Inflammatory macrophage treated with lipopolysaccharide for 4 hours (primary cell): ENCODE measurements at places on chromosomes 2 and 18.

GRCh38 chr18:75159646-75160356, 49.1 kb downstream of the PTGR3 start:
- no peak for DNase-seq

DNA sequence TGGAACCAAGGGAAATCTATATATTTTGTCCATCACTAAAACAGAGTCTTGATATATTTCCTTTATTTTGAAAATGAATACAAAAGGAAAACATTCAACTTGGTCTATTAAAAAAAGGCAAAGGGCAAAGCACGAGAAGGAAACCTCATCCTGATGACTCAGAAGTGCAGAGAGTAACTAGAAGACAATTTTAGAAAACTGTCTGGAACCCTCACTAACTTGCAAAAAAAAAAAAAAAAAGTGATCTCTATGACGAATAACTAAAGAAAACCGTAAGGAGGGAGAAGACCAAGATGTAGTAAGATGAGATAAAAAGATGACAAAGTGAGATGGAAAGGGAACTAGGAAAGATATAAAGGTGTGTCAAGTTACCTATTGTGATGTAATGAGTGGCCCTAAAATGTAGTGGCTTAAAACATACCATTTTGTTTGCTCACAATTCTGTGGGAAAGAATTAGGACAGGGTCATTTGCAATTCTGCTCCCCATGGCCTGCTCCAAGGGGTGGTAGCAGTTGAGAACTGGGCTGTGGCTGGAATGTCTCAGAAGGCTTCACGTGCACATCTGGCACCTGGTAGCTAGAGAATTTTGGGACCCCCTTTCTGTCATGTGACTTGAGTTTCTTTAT, 303.0 kb downstream of the DYSF start:
- DNase-seq: no peak

DNA sequence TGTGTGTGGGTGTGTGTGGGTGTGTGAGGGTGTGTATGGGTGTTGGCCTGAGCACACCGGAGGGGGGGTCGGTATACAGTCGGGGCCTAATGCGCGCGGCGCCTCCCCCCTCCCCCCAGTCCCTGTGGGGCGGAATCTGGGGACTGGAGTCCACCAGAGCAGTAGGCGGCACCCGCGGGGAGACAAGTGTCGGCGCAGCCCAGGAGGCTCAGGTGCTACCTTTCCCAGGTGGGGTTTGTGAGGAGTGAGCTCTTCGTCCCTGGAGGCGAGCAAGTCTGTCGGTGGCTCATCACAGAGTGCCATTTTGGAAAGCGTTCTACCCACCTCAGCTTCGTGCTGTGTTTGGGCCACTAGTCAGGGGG, 2896.1 kb upstream of the TEKT4 start:
- DNase-seq: no peak

DNA sequence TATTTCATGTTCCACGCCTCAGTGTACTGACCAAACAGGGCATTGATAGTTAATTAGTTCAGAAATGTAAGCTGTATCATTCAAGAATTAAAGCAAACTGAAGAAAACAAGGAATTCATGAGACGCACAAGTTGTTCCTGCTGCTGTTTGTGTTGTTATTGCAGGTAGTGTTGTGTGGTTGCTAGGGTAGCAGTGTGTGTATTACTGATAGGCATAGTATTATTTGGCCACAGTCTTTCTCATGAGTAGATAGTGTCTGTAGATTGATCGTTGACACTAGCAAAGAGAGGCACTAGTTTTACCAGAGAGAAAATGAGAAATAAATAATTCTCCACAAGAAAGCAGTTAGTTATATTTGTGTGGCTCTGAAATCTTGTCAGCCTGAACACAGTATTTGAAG, 548.6 kb downstream of the LRP1B start:
- DNase-seq: no peak

DNA sequence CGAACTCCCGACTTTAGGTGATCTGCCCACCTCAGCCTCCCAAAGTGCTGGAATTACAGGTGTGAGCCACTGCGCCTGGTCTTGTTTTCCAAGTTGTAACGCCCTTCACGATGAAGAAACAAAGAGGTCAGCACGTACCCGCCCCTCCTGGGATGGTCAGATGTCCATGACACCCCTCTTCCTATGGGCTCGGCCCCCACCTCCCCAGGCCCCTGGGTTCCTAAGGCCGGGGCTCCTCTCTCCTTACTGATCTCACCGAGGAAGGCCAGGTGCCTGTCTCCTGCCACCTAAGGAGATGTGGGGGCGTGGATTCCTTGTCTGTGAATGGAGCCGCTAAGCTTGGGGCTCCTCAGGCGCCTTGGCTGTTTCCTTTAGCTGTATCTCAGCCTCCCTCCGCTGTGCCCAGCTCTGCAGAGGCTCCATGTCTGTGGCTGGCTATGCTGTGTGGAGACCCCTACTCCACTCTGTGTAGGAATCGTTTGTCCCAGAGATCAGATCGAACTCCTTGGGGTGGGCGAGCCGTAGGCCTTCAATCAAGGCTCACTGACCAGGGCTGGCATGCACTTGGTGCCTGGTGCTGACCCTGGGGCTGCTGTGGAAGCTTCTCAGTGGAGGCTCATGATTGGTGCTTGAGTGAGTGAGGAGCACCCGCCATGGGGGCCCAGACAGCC, 8.8 kb downstream of the COLEC11 start:
- no peak for DNase-seq

- no peak for DNase-seq
Measured at GRCh38 chr2:232986155-232986554, 26.9 kb downstream of the NGEF start.

- no peak for DNase-seq
Measured at GRCh38 chr2:149446748-149447147, 116.4 kb downstream of the LYPD6 start.

- no peak for DNase-seq
Measured at GRCh38 chr2:124147552-124147951, 122.5 kb downstream of the CNTNAP5 start.

DNA sequence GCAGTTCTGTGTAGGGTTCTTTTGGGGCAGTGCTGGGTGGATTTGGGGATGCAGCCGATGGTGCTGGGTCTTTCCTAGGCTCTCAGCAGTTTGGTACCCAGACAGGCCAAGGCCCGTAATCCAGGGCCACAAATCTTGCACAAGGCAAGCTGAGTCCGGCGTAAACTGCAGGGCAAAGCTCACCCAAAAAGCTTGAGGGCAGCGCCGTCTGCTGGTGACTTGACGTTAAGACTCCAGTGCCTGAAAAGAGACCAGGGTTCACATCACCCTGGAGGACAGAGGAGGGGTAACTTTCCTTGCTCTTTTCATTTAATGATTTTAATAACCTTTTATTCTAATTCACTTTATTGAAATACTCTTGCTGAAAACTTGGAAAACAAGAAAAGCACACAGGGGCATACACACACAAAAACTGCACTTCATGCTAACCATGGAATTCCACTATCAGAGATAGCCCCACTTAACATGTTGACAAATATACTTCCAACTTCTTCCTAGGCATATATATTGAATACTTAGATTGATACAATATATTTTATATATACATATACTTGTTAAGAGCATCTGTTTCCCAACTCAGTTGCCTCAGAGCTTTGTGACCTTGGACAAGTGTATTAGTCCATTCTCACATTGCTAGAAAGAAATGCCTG, 38.9 kb downstream of the CNGA3 start:
- DNase-seq: peak; percentile 80

DNA sequence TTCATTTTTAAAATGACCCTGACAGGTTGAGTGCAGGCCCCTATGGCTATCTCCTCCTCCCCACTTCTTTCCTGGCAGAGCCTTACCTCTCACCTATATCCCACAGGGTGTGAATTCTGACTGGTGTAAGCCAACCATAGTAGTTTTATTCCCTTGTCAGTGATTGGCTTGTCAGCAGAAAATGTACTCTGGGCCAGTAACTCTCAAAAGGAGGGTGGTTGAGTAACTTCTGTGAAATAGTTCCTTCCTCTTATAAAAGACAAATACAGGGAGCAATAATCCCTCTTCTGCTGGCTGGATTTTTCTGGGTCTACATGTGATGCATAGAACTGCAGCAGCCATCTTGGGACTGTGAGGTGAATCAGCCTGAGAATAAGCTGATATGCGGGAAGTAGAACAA, 83.4 kb downstream of the RAPH1 start:
- peak; percentile 59 for DNase-seq

- no peak for DNase-seq
Measured at GRCh38 chr2:167748536-167748935, 498.9 kb downstream of the STK39 start.

DNA sequence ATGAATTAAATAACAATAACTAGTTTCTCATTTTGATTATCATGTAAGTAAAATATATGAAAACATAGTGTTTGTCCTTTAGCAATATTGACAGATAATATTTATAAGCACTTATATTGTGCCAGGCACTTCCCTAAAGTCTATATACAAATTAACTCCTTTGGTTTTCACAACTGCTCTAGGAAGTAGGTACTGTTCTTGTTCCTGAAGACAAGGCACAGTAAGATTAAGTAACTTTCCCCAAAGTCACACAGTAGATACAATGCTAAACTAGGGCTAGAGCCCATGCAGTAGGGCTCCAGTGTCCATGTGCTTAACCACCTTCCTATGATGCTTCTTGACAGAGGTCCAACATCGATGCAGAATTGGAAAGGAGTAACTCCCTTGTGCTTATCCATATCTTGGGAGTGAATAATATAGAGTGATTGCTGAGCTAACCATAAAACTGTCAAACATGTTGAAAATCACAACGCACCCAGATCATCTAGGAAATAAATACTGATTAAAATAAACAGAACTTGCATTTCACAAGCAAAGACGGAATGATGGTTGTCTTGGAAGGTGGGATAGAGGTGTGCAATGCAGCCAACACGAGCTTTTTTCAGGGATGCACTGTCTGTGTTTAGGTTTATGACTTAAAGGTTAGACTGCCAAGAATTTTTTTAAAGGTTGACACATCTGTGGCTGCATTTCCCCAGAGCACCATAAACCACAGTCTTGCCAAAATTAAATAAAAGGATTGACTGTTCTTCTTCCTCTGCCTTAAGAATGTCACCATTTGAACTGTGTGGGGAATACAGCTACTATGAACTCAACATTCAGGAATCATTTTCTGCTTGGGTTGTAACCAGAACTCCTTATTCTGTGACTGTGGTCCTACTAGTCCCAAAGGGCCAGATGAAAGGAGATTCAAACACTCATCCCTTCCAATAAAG, 80.8 kb downstream of the ANKRD44 start:
- DNase-seq: peak; percentile 45

DNA sequence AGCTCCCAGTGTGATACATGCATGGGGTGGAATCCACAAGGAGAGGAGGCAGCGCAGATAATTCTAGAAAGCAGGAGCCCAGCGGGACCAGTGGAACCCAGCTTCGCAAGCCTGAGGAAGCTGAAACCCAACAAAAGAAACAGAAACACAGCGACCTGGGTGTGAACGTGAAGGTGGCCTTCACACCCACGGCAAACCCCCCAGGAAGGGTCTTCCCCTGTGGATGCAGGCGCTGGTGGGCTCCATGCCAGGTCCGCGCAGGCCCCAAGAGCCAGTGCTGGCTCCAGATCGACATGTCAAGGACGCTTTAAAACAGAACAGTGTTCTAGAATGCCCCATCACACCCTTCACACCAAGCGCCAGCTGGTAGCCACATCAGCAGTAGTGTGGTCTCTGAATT, 22.1 kb downstream of the KIF1A start:
- no peak for DNase-seq

GRCh38 chr2:121667618-121668017, 18.4 kb upstream of the CLASP1 start:
- DNase-seq: no peak

GRCh38 chr2:216553093-216553478, 54.4 kb downstream of the RPL37A start:
- DNase-seq: no peak

GRCh38 chr18:38993342-38993741, 1427.7 kb upstream of the CELF4 start:
- DNase-seq: no peak

GRCh38 chr2:223219872-223220657, 168.1 kb downstream of the KCNE4 start:
- no peak for DNase-seq

DNA sequence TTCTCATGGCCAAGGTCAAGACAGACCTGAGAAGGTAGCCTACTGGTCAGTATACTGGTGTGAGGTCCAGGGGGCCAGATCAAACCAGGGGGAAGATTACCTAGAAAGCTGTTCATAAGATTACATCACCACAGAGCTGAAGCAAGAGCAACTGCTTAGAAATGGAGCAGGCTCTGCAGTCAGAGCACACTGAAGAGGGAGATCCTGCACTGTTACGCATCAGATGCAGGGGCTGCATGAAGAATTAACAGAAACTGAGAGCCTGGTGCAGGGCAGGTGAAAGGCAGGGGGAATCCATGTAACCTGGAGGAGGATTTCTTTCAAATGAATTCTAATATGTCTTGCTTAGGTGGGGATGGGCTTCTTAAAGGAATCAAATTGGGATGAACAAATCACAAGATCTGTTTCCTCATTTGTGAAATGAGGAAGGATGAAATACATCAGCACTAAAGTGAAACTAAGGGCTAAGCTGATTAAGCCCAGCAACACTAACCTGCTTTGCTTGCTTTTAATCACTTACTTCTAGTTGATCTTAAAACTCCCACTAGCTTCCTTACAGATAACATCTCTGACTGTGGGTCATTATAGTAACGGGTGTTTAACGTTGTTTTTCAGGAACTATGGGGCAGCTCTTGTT, 74.3 kb upstream of the ADAM23 start:
- peak; percentile 75 for DNase-seq

DNA sequence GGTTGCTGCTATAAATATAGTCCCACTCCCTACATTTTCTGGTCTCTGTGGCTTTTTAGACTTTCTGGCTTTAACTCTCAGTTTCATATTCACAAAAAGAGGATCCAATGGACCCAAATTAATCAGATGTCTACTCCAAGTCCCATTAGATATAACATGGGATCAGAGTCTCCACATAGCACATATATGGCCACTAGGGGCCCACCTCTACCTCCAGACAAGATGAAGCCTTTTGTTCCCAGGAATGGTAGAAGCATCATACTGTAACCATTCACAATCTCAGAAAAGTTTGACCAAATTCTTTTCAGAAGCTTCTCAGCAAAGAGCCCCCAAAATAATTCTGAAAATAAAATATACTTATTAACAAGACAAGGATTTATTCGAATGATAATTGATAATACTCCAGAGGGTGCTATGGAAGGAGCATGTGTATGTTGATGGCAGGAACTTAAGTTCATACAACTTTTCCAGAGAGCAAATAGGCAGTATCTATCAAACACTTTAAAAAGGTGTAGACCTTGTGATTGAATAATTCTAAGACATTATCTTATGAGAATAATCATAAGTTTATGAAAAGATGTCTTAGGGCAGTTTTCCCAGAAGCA, 382.3 kb upstream of the CRIM1 start:
- no peak for DNase-seq

DNA sequence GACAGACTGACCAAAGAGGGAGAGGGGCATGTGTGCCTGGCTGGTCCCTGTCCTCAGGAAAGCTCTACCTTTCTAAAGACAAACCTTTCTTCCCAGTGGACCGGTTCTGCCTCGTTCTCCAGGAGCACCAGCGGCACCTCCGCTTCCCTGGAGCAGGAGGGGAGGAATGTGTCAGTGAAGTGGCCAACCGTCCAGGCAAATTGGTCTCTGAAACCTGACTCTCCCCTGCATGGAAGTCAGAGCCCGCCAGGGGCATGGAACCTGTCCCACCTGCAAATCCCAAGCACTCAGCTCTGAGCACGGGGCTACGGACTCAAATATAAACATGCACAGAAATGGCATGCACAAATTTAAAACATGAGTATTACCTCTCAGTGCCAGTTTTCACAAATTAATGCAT, 62.9 kb downstream of the COL6A3 start:
- DNase-seq: no peak

- no peak for DNase-seq
Measured at GRCh38 chr18:57443247-57443646, 8.1 kb downstream of the ONECUT2 start.
